ENCODE measurements at places on chromosomes 3 and 15.

DNA sequence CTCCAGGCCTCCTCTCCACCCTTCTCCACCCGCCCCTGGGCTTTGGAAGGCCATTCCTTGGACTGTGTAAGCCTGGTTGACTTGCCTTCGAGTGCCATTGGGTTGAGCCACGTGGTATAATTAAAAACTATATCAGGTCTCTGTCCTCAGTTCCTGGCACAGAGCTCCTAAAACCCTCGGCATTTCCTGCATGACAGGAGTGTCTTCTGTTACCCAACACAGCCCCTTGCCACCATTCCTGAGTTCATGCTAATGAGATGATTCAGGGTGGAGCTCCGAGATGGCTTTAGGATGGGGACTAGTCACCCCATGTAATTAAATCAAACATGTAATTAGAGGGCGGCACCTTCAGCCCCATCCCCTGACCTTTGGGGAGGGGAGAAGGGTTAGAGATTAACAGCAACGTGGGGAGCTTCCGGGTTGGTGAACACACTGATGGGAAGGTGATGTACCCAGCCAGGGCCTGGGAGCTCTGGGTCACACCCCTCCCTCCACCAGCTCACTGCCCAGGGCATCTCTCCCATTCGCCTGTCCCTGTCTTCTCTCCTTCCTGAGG lies 256.4 kb downstream of the FAM43A start:
- DNase-seq = no peak

GRCh38 chr3:131109156-131109555 lies 82.5 kb downstream of the NEK11 start:
- DNase-seq = no peak

DNA sequence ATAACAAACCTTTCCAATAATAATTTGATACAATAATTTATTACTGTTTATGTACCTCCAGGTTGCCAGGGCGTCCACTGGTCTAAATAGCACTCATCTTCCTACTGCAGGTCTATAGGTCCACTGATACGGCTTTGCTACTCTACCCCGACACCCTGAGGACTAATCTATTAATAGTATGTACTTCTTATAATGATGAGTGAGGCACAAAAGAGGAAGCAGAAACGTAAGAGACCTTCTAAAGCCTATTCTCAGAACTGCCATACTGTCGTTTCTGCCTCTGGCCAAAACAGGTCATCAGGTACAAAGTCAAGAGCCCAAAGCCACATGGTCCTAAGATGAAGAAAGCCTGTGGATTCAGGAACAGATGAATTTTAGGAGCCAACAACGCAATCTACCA lies 163.2 kb upstream of the GRM7 start:
- DNase-seq = no peak

DNA sequence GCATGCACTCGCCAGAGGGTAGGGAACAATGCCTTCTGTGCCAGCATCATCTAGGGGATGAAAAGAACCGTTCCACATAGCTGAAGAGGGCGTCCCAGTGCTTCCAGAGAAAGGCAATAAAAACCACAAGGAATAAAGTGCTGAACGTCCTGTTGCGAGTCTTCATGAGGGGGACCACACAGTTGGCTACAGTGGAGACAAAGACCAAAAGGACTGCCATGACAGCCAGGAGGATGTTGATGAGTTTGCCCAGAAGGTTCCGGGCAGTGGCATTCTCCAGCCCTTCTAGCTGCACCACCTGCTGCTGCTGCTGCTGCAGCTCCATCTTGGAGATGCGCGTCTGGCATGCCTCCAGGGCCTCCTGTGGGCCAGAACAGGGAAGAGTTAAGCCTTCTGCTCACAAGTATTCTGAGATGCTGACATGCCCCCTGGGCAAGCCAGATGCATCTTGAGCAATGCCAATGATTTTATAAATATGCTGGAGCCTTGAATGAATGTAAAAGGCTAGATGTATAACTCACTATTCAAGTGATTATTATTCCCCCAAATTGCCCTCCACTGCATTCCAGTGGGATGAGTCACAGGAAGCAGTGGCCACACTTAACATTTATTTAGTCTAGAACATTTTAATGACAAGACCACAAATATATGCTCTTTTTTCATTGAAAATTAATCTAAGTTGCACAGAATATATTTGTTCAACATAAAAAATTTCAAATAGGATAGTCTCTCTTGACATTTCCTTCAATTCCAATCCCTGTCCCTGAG lies 45.1 kb upstream of the PLXND1 start:
- no peak for DNase-seq

DNA sequence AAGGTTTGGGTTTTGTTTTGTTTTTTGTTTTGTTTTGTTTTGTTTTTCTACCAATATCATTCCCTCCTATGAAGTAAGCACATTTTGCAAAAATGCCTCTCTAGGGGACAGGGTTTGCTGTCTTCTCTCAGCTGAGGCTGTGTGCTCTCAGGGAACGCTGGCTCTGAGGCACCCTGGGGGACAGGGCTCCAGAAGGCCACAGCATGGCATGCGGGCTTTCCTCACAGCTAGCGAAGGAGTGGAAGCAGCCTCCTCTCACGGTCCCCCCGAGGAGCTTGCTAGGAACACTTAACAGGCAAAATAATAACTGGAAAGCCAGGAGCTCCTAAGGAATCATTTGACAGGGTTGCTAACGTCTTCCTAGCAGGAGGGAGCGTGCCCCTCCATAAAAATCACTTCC lies 227.7 kb upstream of the ST8SIA2 start:
- DNase-seq = no peak

DNA sequence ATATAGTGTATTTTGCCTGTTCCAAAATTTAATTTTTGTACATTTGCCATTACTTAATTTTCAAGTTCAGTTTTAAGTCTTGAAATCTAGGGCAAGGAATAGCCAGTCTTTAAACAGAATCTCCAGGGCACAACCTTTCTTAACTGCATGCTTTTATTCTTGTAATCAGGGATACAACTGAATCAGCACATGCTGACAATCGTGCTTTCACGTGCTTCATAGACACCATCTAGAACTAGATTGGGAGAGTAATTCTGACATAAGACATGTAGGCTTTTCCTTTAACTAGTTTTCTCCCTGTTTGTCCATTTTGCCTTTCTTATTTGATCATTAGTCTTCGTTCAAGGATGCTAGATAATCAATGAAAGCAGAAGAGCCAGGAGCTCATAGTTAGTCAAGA lies 650.4 kb upstream of the CADM2 start:
- DNase-seq = no peak

DNA sequence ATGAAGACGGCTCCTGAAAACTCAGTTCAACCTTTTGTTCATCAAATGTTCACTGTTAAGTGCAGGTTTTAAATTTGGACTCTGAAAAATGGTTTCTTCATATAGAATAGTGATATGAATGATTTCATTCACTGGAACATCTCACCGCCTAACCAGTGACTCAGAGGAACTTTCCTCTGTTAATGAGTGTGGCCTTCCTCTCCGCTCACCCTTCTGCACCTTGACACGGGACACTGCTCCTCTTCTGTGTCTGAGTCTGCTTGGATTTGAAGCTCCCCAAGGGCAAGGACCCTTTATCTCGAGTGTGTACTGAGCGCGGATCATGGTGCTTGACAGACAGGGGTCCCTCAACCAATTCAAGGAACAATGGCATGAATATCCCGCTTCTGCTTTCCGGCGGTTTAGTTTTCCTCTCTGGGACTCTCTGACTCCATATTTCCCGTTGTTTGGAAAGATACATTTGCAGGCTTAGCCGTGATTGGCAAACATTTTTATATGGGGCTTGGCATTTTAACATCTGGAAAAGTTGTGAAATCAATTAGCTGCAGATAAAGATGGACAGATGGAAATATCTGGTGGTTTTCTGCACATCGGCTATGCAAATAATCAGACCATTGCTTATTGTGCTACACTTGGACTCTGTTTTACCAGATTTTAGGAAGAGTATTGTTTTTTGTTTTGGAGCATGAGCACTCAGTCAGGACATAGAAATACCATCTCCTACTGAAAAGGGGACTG lies 20.9 kb downstream of the KBTBD8 start:
- DNase-seq = no peak

- DNase-seq = no peak
These were observed 193.4 kb upstream of the SEMA6D start for GRCh38 chr15:47523681-47524475.

DNA sequence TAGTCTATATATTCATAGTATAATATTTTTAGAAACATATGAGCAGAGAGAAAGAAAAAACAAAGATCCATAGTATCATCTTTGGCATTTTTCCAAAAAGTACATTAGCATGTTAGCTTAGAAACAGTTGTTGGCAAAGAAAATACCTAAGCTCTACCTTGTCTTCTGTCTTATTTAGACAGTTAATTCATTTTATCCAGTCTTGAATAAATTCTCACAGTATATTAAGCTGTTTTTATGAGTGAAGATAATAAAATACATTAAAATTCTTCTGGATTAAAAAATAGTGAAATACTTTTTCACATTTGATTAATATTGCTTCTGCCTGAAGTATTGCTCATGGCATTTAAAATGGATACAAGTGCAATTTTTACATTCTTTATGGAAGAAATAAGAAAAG lies 145.2 kb downstream of the ZIC1 start:
- no peak for DNase-seq

GRCh38 chr3:59726279-59726678 lies 676.5 kb upstream of the CFAP20DC start:
- no peak for DNase-seq

GRCh38 chr15:65400760-65401610 lies 21.8 kb downstream of the IGDCC4 start:
- DNase-seq = peak; percentile 23

DNA sequence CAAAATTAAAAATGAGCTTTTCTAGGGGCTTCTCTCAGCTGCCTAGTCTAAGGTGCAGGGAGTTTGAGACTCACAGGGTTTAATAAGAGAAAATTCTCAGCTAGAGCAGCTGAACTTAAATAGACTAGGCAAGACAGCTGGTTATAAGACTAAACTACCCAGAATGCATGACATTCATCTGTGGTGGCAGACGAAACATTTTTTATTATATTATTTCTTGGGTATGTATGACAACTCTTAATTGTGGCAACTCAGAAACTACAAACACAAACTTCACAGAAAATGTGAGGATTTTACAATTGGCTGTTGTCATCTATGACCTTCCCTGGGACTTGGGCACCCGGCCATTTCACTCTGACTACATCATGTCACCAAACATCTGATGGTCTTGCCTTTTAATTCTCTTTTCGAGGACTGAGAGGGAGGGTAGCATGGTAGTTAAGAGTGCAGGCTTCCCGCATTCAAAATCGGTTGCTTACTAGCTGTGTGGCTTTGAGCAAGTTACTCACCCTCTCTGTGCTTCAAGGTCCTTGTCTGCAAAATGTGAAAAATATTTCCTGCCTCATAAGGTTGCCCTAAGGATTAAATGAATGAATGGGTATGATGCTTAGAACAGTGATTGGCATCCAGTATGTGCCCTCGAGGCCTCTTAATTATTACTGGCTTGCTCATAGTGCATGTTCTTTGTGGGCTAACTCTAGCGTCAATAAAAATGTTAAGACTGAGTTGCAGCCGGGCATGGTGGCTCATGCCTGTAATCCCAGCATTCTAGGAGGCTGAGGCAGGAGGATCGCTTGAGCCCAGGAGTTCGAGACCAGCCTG lies 984 bp downstream of the CCR5 start:
- DNase-seq = no peak

DNA sequence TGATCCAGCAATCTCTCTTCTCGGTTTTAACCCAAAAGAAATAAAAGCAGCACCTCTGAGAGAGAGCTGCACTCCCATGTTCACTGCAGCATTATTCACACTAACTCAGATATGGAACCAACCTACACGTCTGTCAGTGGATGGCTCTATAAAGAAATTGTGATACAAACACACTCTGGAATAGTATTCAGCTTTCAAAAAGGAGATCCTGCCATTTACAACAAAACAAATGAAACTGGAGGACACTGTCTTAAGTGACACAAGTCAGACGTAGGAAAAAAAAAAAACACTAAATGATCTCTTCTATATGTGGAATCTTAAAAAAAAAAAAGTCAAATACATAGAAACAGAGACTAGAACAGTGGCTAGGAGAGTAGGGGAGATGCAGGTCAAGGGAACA lies 9.2 kb downstream of the HERC1 start:
- DNase-seq = no peak

GRCh38 chr3:98531622-98532274 lies at the start of gene GPR15:
GPR15 (plus strand) TSS chr3:98531978; CDS start chr3:98532034, 56 bp downstream.
- no peak for DNase-seq

DNA sequence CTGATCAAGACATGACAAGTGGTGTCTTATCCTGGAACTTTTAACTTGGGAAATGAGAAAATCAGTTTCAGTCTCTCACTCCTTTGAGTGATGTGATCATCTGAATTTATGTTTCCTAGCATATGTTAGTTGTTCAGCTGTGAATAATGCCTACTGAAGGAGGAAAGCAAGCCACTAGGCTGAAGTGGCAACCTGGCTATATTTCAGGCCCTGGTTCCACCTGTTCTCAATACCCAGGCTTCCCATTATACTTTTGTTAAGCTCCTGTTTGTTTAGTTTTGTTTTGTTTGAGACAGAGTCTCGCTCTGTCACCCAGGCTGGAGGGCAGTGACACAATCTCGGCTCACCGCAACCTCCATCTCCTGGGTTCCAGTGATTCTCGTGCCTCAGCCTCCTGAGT lies 243.8 kb downstream of the ALCAM start:
- no peak for DNase-seq

- DNase-seq = no peak
These were observed 121.8 kb downstream of the CACNA2D3 start for GRCh38 chr3:54243960-54244682.

DNA sequence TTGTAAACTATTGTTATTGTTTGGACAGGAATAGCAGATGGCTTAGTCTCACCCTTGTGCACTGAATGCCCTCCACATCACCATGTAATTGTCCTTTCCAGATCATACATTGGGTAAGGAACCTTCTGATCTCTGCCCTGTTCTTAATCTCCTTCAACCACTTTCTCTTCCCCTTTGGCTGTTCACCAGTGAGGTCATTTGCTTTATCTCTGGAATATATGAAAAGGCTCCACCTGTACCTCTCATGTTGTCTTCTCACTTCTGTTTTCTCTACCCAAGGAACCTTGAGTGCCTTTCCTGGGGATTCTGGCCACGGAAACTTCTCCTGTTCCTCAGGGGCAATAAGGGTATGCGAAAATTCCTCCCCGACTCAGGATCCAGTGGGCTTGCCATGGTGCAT lies 28.5 kb downstream of the MCTP2 start:
- DNase-seq = no peak

- DNase-seq = no peak
These were observed 156.3 kb downstream of the FRMD5 start for GRCh38 chr15:44038755-44039191.

DNA sequence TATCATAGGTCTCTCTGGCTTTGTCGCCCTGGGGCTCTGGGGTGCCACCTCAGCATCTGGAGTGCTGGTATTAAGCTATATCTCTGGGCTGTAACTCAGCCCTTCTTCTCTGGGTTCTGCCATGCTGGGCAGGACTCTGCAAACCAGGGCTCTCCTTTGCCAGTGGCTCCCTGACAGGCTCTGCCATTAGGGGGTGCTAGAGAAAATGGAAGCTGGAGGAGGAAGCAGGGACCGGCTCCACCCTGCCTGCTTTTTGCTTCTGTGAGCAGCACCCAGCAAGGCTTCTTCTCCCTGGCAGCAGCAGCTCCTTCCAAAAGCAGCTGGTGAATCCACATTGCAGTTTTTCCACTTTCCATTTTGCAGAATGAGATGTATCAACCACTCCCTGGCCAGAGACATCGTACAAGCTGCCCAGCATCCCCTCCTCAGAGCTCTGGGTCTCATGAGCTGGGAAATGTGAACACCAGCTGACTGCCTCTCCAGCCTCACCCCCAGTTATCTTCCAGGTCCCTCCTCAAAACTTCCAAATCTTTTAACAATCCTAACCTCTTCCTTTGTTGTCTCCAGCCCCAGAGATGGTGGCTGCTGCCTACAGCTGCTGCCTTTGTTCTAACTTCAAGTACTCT lies 165.0 kb downstream of the ABHD5 start:
- DNase-seq = no peak

- no peak for DNase-seq
These were observed 110.7 kb upstream of the IL12A start for GRCh38 chr3:159877924-159878323.
